WTC11 (cell line): ENCODE measurements at places on chromosomes 2 and 18.

- DNase-seq, result peak; percentile 6
Measured at GRCh38 chr2:232369126-232369951, 9.2 kb upstream of the ALPP start.

- DNase-seq, result no peak
Measured at GRCh38 chr18:63290821-63291200, 28.8 kb downstream of the BCL2 start.

DNA sequence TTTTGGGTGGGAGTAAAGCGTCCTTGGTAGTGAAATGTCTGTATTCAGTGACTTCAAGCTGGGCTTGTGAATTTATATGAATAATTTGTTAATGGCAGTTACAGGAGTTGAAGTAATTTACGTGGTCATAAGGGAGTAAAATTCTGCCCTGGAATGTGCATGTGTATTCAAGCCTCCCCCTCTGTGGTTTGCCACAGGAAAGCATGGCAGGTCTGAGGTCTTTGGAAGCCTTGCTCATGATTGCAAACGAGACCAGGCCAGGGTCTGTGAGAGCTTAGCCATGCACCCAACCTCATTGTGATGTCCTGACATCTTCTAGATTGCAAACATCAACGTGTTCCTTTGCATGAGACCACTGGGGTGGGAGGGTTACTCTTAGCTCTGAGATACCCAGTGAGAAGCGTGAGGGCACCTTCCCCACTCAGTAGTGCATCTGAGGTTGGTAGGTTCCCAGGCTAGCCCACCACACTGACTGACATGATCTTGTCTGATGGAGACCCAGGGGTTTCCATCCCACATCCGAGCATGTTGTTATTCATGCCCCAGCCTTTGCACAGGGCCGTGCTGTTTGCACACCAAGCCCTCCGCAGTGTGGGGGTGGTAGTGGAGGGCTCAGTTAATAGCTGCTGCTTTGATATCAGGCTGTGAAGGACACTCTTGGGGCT lies 216.5 kb downstream of the KLHL29 start:
- no peak for DNase-seq

DNA sequence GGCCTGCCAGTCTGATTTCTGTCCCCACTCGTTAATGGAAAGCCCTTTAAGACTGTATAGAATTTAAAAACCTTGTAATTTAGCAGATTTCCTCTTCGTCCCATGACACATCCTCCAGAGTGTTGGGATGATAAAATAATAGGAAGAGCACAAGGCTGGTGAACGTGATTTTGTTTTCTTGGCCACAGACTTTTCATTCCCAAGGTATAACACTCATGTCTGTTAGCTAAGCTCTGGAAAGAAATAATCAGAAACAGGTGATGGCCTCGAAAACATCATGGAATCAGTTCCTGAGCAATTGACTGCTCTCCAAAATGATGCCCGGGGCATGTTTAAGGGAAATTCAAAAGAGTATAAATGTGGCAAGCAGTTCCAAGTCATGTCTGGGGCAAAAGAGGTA lies 337.8 kb upstream of the TCF4 start:
- no peak for DNase-seq

GRCh38 chr2:240777456-240778212 lies 42.4 kb downstream of the KIF1A start:
- no peak for DNase-seq

- peak; percentile 40 for DNase-seq
Measured at GRCh38 chr2:202038471-202039277, 5.0 kb downstream of the FZD7 start.

GRCh38 chr18:57210107-57210715 lies 63.3 kb downstream of the BOD1L2 start:
- peak; percentile 52 for DNase-seq

GRCh38 chr2:199202964-199203363 lies 254.8 kb downstream of the SATB2 start:
- DNase-seq, result no peak

- DNase-seq, result no peak
Measured at GRCh38 chr18:6836331-6836730, 106.8 kb downstream of the ARHGAP28 start.

GRCh38 chr2:64700133-64700809 lies 46.6 kb upstream of the SERTAD2 start:
- no peak for DNase-seq

- no peak for DNase-seq
Measured at GRCh38 chr2:109720380-109721106, 73.6 kb upstream of the RGPD5 start.

DNA sequence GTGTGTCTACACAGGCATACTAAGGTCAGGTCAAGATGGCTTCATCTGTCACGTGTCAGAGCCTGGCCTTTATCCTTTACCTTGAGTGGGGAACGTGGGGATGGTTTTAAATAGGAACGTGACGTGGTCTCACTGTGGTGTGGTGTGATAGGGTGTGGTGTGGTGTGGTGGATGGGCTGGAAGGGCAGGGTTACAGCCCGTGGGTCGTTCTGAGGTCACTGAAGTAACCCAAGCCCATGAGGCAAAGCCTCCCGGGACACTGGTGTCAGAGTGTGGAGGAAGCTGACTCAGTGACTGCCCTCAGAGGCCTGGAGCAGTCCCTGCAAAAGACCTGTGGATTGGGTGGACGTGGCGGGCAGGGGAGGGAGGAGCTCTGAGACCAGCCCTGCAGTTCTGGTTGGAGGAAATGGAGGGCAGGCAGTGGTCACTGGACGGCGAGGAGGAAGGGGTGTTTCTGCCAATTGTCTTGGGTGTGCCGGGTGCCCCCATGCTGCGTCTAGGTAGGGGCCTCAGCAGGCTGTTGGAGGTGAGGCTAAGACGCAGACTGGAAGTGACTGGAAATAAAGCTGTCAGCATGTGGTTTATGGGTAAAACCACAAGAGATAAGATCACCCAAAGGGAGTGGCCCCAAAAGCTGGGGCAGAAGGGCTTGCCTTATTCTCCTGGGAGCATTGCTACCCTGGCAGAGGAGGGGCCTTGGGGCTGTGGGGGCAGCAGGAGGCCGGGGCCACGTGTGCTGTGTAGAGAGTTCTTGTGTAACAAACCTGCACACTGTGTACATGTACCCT lies 84.8 kb downstream of the SH3RF3 start:
- no peak for DNase-seq

- DNase-seq, result no peak
Measured at GRCh38 chr2:149451417-149452165, 121.2 kb downstream of the LYPD6 start.

GRCh38 chr2:214482728-214483127 lies 71.9 kb downstream of the VWC2L start:
- DNase-seq, result no peak

DNA sequence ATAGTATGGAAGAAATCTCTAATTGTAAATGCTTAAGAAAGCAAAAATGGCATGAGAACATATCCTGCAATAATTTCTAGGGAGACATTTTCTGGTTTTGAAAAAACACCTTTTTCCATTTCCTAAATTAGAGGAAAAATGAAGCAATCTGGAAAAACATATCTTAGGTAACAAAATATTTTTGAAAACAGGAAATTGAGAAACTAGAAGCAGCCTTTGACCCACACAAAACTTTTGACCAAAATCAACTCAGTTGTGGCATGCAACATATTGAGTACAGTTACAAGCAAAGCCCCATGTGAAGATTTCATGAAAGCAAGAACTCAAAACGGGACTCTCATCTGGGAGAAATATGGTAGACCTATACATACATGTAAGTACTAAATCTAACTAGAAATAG lies 28.6 kb upstream of the CHAC2 start:
- no peak for DNase-seq

DNA sequence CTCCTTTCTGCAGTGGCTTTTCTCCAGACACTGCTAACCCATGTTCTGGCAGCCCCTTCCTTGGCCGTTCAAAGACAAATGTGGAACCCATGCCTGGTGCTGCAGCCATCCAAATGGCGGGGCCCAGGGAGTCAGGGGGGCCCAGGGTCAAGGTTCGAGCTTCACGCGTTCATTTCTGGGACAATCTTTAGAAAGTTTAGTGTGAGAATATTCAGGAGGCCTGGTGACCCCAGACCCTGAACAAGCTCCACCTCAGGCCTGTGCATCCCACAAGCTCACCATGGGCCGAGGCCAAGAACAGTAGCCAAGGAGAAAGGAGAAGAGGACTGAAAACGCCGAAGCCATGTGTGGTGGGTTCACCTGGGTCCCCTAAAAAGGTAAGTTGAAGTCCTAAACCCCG lies 54.4 kb downstream of the ANKMY1 start:
- no peak for DNase-seq

DNA sequence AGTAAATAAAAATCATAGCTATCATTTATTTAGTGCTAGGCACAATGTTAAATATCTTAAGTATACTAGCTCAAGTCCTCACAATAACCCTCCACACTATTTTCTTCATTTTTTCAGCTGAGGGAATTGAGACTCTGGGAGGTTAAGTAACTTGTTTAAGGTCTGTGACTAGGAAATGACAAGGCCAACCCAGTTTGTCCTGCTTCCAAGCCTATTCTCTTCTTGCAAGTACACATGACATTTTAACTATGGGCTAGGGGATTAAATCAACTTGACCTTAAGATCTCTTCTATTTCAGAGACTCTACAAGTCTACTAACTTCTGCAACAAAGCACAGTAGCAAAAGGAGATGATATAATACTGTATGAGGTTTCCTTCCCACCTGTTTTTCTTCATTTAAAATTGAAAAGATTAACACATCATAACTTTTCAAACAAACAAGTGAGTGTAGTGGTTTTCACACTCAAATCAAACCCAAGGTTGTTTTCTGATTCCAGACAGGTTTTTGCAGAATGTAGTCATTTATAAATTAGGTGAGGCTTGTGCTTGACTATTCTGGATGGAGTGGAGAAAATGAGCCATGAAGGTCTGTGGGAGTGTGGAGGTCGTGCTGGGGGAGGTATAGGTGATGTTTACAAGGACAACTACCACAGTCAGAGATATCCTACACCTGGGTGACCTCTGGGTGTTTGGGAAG lies 57.0 kb downstream of the CD28 start:
- DNase-seq, result no peak

DNA sequence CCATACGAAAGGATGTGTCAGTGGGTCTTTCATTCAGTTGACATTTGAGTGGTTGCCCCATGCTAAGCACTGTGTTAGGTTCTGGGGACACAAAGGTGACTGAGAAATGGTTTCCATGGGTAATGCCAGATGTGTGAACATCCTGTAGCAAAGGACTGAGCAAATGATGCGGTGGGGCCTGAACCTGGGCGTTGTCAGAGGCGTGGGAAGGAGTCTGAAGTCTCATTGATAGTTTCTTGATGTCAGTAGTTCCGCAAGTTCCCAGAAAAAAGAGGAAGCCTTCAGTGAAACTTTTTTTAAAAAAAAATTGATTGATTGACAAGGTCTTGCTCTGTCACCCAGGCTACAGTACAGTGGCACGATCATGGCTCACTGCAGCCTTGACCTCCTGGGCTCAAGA lies 56.9 kb downstream of the LIMS1 start:
- no peak for DNase-seq

DNA sequence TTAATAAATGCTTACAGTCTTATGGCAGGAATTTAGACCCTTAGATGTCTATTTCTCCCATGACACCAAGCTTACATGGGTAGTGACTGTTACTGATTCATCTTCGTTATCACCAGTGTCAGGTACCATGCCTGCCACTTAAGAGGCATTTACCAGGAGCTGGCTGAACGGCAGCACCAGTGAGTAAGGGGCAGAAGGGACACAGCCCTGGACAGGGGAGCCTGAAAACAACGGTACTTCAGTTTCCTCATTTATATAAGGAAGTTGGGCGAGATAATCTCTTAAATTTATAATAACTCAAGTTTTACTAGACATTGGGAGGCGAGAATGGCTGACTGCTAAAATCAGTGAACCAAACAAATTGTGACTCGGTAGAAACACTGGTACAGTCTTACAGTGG lies 1.2 kb downstream of the COA5 start:
- no peak for DNase-seq

- DNase-seq, result no peak
Measured at GRCh38 chr18:72727776-72728175, 140.0 kb downstream of the NETO1 start.

- DNase-seq, result no peak
Measured at GRCh38 chr18:42185486-42185885, 230.5 kb downstream of the PIK3C3 start.

DNA sequence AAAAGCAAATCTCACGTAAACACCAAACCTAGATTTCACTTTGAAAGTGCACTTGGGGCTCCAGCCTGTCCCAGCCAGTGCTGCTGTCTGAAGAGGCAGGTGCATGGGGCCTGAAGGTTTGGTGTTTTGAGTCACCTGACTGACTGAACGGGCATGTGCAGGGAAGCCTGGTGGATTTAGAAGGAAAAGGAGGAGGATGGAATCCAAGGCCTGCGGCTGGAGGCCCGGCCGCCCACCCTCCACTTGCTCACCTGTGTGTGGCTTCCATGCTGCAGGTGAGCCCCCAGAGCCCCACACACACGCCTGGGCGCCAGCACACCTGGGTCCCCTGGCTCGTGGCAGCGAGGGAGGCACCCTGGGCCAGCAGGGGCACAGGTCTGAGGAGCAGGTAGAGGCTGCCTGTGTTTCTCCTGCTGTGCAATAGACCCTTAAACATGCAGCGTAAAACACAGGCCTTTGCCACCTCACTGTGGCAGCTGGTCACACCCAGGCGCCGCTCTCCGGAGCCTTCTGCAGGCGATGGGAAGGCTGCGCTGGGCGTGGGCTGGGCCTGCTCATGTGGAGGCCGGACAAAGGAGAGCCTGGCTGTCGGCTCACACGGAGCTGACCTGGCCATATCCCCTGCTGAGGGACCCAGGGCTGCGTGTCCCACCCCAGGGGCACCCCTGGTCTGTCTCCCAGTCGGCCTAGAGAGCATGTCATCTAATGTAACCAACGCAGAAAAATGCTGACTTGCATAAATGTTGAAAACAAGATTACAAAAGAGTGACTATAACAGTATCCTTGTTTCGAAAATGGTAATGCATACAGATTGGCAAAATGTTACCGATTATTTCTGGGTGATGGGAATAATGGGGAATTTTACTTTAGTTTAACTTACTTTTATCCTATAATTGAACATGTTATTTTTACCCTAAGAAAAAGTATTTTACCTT lies 71.3 kb downstream of the TMEM18 start:
- no peak for DNase-seq

DNA sequence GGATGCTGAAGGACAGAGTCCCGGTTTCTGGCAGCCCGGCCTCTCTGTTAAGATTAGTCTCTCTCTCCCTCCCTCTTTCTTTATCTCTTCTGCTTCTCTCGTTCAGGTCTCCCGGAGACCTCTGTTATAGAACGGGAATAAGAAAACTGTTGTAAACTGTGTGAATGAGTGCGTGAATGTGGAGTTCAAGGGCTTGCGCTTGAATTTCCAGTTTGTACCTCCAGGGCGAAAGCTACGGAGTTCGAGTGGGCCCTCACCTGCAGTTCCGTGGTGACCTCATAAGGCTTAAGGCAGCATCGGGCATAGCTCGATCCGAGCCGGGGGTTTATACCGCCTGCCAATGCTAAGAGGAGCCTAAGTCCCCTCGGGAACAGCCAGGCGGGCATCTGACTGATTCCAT lies 26.4 kb downstream of the SKA1 start:
- DNase-seq, result no peak

- DNase-seq, result peak; percentile 10
Measured at GRCh38 chr2:59734743-59735142, 818.7 kb downstream of the BCL11A start.

DNA sequence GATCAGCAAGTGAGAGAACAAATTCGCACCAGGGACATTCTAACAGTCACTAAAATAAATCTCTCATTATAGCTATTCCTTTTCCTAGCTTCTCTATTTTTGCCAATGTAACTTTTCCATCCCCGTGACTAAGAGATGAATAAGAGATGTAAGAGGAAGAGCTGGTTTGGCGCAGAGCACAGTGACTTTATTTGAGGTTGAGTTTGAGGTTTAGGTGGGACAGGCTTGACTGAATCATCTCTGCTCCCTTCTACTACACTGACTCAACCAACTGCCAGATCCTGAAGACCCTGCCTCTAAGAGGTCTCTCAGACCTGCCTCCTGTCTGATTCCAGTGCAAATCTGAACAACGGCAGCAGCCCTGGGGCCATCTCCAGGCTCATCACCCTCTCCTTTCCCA lies 28.0 kb downstream of the RFX8 start:
- DNase-seq, result no peak
